Activated CD4-positive, alpha-beta T cell treated with anti-CD3 and anti-CD28 coated beads, Interleukin-2, amount 10 ng/mL, durations not matched to agents 24 days and 14 days (primary cell): ENCODE measurements at places on chromosomes 7 and 10. TPM values are rescaled to one million over a fixed set of nuclear protein-coding genes. Genes with fewer than 3 reads are reported as not detected.

DNA sequence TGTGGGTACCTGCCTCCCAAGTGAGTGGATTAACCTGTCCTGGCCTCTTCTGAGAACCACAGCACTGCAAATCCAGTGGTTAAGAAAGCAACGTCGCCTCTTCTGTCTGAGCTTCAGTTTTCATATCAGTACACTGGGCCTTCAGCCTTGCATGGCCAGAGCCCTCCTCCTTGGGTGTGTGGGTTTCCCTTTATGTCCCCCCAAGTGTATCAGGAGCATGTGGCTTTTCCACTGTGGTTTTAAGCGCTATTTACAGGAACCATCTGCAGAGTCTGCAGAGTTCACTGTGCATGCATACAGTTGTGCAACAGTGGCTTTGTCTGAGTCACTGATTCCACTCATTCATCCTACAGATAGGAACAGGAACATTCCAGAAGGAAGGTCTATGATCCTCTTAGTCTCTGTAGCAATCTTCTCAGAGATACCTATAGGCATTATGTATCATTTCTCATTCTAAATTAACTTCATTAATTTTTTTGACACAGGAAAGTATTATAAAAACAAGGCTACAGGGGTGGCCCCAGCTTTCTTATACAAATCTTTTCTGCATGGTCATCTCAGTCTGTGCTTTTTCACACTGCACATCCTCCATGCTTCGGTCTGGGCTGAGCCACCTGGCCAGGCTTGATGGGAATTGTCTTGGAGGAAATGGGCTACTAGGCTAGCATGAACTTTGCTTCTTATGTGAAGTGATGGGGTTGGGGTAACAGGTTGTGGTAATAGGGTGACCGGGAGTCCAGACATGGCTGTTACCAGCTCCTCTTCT, 17.1 kb downstream of the MBL2 start:
- no peak for DNase-seq

- no peak for DNase-seq
These were observed 209.1 kb upstream of the VWC2 start for GRCh38 chr7:49564379-49564714.

DNA sequence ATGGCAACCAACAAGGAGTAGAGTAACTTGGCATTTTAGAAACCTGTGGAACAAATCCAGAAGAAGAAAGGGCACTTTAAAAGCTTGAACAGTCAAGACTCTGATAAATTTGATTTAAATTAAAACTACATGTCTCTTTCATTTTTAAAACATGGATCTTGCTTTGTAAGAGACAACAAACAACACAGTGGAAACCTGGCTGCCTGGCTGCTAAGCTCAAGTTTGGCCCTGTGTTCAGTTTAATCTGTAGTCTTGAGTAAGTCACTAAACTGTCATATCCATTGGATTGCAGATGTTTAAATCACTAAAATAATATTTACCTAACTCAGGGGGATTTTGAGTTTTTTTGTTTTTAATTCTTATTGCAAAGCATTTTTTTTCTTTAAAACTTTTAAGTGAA, 374.9 kb upstream of the SEMA3D start:
- DNase-seq, result no peak

DNA sequence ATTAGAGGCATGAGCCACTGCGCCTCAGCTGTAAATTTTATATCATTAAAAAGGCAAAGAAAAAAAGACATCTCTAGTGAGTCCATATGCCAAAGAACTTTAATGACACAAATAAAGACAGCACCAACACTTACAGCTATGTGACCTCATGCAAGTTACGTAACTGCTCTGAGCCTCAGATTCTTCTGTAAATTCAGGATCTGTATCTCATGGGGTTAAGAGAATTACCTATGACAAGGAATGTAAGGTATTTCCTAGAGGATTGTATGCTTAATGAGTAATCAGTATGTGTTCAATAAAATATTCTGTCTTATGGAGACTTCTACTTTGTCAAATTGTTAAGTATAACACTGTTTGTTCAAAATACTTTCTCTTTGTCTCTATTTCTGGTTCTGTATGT, 274.0 kb upstream of the GLI3 start:
- no peak for DNase-seq

- DNase-seq, result no peak
These were observed 866.5 kb upstream of the GHITM start for GRCh38 chr10:83272666-83273434.

DNA sequence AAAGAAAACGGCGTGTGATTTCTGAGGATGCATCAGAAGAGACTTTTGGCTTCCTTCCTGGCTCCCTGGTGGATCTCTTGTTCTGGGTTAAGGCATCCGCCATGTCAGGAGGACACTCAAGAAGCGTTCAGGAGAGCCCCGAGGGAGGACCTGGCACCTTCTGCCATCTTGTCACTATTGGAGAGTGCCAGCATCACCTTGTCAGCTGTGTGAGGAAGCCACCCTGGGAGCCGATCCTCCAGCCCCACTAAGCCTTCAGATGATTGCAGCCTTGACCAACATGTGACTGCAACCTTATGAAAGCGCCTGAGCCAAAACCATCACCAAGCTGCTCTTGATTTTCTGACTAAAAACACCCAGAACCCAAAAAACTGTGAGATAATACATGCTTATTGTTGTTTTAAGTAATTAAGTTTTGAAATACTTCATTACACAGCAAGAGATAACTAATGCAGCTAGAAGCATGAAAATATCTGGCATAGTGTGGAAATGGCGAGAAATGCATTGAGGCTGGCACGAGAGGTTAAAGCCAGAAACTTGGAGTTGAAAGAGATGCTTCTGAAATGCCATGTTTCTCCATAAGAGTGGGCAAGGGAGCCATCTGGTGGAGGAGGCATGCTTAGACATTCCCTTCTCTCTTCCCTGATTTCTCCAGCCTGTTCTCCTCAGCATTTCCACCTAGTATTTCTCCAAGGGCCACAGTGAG, 5.4 kb upstream of the ZFYVE27 start:
- DNase-seq, result peak; percentile 86

DNA sequence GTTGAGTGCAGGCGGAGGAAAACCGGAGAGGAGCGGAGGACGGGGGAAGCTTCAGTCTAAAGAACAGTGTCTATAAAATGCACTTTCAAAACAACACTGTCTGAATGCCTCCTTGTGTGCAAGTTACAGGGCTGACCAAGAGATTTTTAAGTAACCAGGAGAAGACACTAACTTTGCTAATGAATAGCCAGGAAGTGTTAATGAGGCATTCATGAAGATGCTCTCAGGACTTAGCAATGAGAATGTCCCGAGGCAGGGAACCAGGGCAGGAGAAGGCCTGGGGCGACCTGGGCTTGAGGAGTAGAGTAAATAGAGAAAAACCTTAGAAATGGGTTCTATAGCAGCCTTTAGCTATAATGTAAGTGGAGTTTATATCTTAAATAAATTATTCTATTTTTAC, 312.1 kb downstream of the SKIDA1 start:
- DNase-seq, result no peak

- no peak for DNase-seq
These were observed 71.0 kb downstream of the CELF2 start for GRCh38 chr10:11088709-11089108.

DNA sequence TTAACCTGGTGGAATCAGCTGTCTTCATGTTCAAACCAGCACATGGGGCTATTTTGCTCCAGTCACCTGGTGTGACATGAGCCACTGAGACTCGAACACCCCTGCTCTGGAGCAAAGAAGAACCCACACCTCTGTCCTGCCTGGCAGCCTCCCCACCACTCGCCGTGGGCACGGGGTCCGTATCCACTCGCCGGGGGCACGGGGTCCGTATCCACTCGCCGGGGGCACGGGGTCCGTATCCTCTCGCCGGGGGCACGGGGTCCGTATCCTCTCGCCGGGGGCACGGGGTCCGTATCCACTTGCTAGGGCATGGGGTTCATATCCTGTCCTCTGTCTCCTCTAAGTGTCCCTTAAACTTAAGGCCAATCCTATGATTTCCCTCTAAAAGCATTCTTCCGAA, 558.7 kb downstream of the PTPRN2 start:
- DNase-seq, result no peak

GRCh38 chr7:68063171-68063570, 1066.5 kb downstream of the TYW1 start:
- DNase-seq, result no peak

DNA sequence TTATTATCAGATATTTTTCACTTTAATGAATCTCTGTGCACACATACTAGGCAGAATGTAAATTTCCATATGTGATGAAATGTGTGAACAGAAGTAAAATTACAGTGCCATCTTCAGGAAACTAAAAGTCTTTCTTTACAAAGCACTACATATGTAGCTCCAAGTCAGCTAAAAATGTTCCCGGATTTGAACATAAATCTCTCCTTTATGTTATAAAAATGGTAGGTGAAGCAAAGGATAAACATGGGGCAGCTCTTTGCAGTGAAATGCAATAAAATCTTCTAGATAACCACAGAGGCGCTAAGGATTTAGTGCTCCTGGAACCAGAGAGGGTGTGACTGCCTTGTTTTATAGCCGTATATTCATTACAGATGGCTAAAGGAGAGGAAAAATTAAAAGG, 104.9 kb upstream of the C7orf33 start:
- no peak for DNase-seq

PSMA2 gene
- 202 and 209 TPM in 2 replicates for total RNA-seq

SAP25 gene
- 9.2 and 11.3 TPM in 2 replicates for total RNA-seq

ASIC3 gene
- total RNA-seq, result 3.5 and 4.0 TPM in 2 replicates

CDHR1 gene
- 0.26 and 0.33 TPM in 2 replicates for total RNA-seq
